Activated naive CD8-positive, alpha-beta T cell treated with anti-CD3 and anti-CD28 coated beads, Interleukin-2, amount 10 ng/mL, durations not matched to agents 7 days and 5 days (primary cell): ENCODE measurements at places on chromosomes 1 and 21. TPM values are rescaled to one million over a fixed set of nuclear protein-coding genes. Genes with fewer than 3 reads are reported as not detected.

Gene HPDL
- total RNA-seq = 8.4 TPM

GRCh38 chr1:199512037-199512710, 515.3 kb upstream of the NR5A2 start:
- H3K27ac ChIP-seq = no peak overlapping the region
- H3K27me3 ChIP-seq = peaks cover 7% of the 10 kb centered on the region
- no peaks in the 10 kb centered on the region for H3K36me3 ChIP-seq
- H3K4me1 ChIP-seq = peaks cover 2% of the 10 kb centered on the region

DNA sequence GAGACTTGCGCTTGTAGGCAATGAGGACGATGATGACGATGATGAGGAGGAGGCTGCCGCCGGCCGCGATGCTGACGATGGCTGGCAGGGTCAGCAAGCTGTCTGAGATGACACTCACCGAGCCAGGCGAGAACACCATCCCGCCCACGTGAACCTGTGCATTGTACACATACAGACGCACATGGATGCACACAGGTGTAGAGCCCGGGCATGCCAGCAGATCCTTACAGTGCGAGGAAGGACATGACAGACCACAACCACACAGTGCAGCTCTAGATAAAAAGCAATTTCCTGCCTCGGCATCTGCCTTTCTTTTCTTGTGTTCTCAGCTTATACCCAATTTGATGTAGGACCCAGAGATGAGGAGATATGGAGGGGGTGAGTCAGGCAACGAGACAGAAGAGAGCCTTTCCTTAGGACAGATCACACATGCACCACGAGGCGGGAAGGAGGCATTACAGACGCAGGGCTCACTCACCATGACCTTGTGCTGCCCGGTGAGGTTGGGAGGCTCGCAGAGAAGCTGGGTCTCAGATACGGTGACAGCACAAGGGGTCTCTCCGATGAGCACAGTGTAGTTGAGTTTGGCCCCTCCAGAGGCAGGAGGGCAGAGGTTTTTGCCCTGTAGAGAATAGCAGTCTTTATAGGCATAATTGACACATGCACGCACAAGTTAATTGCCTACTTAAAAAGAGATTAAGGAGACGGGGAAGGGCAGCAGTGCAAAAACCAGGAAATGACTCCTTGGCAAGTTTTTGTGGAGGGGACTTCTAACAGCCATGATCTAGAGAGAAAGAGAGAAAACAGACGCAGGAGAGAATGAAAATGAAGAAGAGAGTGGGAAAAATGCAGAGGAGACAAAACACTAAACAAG, 133.9 kb upstream of the CD34 start:
- peaks cover 4% of the 10 kb centered on the region for H3K27me3 ChIP-seq
- peaks cover 21% of the 10 kb centered on the region for H3K4me1 ChIP-seq
- peak overlapping the region; percentile 37 for H3K4me3 ChIP-seq

Gene GJB3
- not detected for total RNA-seq

Gene SLAMF1
- total RNA-seq = 41.3 TPM

Gene RGS8
- total RNA-seq = not detected

Gene SPATA45
- not detected for total RNA-seq

Gene GJB5
- total RNA-seq = not detected

- H3K4me3 ChIP-seq = no peak overlapping the region
- no peaks in the 10 kb centered on the region for H3K27me3 ChIP-seq
- H3K27ac ChIP-seq = no peak overlapping the region
- peaks cover 10% of the 10 kb centered on the region for H3K4me1 ChIP-seq
These were observed 8.7 kb downstream of the PTCH2 start for GRCh38 chr1:44834328-44834727.

- H3K4me3 ChIP-seq = no peak overlapping the region
- peaks cover 10% of the 10 kb centered on the region for H3K27me3 ChIP-seq
- H3K27ac ChIP-seq = no peak overlapping the region
- no peaks in the 10 kb centered on the region for H3K36me3 ChIP-seq
- DNase-seq = no peak
These were observed 153.5 kb downstream of the TGFBR3 start for GRCh38 chr1:91732291-91733107.

GRCh38 chr1:114156538-114157274, 3.0 kb upstream of the SYT6 start:
- peaks cover 5% of the 10 kb centered on the region for H3K4me1 ChIP-seq
- DNase-seq = no peak
- H3K36me3 ChIP-seq = no peaks in the 10 kb centered on the region
- no peak overlapping the region for H3K4me3 ChIP-seq
- no peak overlapping the region for H3K27ac ChIP-seq
- peaks cover 56% of the 10 kb centered on the region for H3K27me3 ChIP-seq

DNA sequence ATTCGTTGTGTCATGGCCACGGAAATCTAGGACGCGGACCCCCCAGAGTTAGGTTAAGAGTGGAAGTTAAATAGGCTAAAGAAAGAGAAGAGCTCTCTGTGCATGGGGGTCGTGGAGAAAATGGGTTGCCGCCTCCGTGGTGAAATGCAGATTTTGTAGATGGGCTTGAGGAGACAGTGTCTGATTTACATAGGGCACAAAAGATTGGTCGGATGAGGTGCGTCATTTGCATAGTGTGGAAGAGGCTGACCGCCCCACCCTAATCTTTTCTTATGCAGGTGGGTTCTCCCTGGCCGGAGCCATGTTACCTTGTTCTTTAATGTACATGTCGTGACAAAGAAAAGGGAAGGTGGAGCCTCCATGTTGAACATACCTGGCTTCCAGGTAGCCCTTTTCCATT, 14.3 kb upstream of the SLC5A9 start:
- H3K4me1 ChIP-seq = no peaks in the 10 kb centered on the region
- DNase-seq = no peak
- H3K27ac ChIP-seq = no peak overlapping the region
- H3K27me3 ChIP-seq = peaks cover 2% of the 10 kb centered on the region

Gene DNAJC6
- 3.3 TPM for total RNA-seq

DNA sequence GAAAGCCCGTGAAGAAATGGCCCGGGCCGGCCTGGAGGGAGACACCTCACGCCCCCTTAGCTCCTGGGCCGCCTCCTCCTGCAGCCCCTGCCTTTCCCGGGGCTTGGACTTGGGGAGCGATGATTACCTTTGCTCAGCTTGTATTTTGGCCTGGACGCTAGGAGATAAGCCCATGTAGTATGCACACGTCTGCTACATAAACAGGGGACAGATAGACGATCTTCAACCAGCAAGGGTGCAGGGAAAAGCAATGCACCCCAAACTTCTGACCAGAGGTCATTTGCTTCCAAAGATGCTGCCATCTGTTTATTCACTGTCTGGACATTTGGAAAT, 936 bp downstream of the TP73 start:
- H3K4me1 ChIP-seq = peaks cover 8% of the 10 kb centered on the region
- no peak for DNase-seq
- peaks cover 53% of the 10 kb centered on the region for H3K27me3 ChIP-seq
- no peaks in the 10 kb centered on the region for H3K36me3 ChIP-seq
- H3K27ac ChIP-seq = no peak overlapping the region

DNA sequence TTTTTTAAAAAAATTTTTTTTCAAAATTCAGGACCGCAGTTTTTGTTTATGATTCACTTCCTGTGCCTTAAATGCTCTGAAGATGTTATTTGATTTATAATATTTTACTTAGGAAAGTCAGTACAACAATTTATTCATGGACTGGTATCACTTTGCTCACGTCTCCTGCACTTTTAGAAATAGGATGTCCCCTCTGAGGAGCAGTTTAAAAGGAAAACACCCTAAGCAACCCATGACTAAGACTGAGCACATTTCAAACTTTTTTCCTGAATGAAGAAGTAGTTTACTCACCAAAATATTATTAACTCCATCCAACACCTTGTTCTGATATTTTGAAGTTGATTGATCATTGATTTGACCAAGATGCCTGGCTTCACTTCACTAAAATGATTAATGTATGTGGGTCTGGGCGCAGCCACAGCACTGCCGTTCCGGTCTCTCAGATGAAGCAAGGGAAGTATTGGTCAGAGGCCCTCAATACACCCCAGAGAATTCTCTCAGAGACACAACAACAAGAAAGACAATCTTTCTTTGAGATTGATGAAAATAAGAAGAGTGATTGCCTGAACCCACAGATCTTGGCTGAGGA, 223.9 kb downstream of the TGFB2 start:
- no peaks in the 10 kb centered on the region for H3K36me3 ChIP-seq
- H3K4me1 ChIP-seq = no peaks in the 10 kb centered on the region
- no peak for DNase-seq
- H3K27ac ChIP-seq = no peak overlapping the region
- no peaks in the 10 kb centered on the region for H3K27me3 ChIP-seq

DNA sequence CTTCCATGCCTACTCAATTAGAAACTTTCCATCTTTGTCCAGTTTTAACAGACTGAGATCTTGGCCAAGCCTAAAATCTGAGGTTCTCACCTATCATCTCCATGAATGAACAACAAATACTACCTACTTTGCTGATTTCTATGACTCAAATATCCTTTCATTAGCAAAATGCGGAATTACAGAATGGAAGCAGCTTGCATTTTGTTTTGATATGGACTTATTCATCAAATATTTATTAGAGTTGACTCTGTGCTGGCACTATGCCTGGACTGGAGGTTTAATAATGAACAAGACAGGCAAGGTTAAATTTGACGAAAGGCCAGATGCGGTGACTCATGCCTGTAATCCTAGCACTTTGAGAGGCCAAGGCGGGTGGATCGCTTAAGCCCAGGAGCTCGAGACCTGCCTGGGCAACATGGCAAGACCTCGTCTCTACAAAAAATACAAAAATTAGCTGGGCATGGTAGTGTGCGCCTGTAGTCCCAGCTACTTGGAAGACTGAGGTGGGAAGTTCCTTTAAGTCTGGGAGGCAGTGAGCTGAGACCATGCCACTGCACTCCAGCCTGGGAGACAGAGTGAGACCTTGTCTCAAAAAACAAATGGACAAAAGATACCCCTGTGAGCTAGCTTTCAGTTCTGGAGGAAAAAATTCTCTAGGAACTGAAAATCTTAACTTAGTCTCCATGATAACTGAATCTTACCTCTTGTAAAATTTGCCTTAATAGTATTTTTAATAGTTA, 29.4 kb upstream of the SOD1 start:
- no peak for DNase-seq
- H3K36me3 ChIP-seq = peaks cover 1% of the 10 kb centered on the region
- no peak overlapping the region for H3K4me3 ChIP-seq
- no peaks in the 10 kb centered on the region for H3K4me1 ChIP-seq
- peaks cover 4% of the 10 kb centered on the region for H3K27me3 ChIP-seq

GRCh38 chr1:156151093-156151688, 2.2 kb upstream of the SEMA4A start:
- H3K4me3 ChIP-seq = no peak overlapping the region
- H3K27ac ChIP-seq = no peak overlapping the region
- no peaks in the 10 kb centered on the region for H3K27me3 ChIP-seq
- H3K4me1 ChIP-seq = peaks cover 62% of the 10 kb centered on the region
- no peak for DNase-seq

DNA sequence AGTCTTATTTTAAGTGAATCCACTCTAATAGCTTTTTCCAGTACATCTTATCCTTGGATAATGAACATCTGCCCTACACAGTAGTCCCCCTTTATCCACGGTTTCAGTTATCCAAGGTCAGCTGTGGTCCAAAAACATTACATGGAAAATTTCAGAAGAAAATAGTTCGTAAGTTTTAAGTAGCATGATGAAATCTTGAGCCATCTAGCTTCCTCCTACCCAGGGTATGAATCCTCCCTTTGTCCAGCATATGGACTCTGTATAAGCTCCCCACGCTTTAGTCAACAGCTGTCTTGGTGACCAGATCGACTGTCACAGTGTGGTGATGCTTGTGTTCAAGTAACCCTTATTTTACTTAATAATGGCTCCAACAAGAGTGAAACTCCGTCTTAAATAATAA, 2.6 kb downstream of the GLRX2 start:
- H3K4me3 ChIP-seq = no peak overlapping the region
- H3K27ac ChIP-seq = no peak overlapping the region
- H3K4me1 ChIP-seq = peaks cover 13% of the 10 kb centered on the region
- H3K36me3 ChIP-seq = peaks cover 10% of the 10 kb centered on the region

DNA sequence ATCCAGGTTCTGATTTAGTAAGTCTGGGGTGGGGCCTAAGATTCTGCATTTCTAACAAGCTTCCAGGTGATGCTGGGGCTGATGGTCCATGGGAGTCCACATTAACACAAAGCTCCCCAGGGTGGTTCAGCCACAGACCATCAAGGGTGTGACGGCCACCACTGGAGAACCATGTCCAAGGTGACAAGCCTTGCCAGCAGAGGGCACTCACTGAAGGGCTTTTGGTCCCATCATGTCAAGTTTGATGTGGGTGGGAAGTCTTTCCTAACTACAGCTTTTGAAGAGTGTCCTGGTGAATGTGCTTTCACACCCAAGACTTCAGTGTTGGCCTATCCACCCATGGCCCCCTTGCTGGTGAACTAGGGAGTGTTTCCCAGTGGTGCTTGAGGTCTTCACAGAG, 67.1 kb downstream of the UBE2T start:
- peak; percentile 49 for DNase-seq
- peaks cover 24% of the 10 kb centered on the region for H3K27me3 ChIP-seq
- H3K4me1 ChIP-seq = peaks cover 4% of the 10 kb centered on the region
- no peaks in the 10 kb centered on the region for H3K36me3 ChIP-seq
- H3K27ac ChIP-seq = no peak overlapping the region

- H3K27ac ChIP-seq = no peak overlapping the region
- H3K4me1 ChIP-seq = peaks cover 1% of the 10 kb centered on the region
- peaks cover 9% of the 10 kb centered on the region for H3K27me3 ChIP-seq
- no peak for DNase-seq
These were observed 58.2 kb upstream of the ADAR start for GRCh38 chr1:154666051-154666790.

DNA sequence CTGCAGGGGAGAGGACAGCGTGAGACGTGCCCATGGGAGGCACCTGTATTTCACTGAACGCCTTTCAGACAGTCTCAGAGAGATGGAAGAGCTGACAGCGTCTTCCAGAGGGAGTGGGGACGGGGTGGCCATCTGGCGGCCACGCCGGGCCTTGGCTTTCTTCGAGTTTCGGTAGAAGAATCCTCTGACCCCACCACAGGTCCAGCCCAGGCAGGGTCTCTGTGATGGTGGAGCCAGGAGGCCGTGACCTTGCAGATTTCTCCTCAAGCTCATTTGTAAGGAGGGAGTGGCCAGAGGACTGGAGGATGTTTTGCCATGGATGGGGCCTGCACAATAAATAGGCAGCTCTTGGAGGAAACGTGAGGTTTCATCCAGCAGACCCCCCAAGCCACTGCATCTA, 47.6 kb upstream of the ADARB1 start:
- H3K27me3 ChIP-seq = peaks cover 9% of the 10 kb centered on the region
- H3K4me3 ChIP-seq = no peak overlapping the region
- H3K36me3 ChIP-seq = peaks cover 7% of the 10 kb centered on the region
- peak overlapping the region; percentile 13 for H3K27ac ChIP-seq

Gene CELA3B
- not detected for total RNA-seq

GRCh38 chr1:230303069-230303468, 123.1 kb downstream of the PGBD5 start:
- no peak overlapping the region for H3K4me3 ChIP-seq
- peaks cover 8% of the 10 kb centered on the region for H3K4me1 ChIP-seq
- no peak for DNase-seq

GRCh38 chr1:210618369-210618768, 289.7 kb downstream of the HHAT start:
- H3K4me3 ChIP-seq = no peak overlapping the region
- no peak for DNase-seq
- peaks cover 1% of the 10 kb centered on the region for H3K27me3 ChIP-seq
- H3K36me3 ChIP-seq = no peaks in the 10 kb centered on the region

- peak overlapping the region; percentile 93 for H3K27ac ChIP-seq
- H3K4me3 ChIP-seq = no peak overlapping the region
- peaks cover 3% of the 10 kb centered on the region for H3K36me3 ChIP-seq
- no peak for DNase-seq
These were observed 15.5 kb upstream of the RNF19B start for GRCh38 chr1:32980080-32980479.

- H3K27me3 ChIP-seq = no peaks in the 10 kb centered on the region
- peaks cover 6% of the 10 kb centered on the region for H3K4me1 ChIP-seq
- H3K36me3 ChIP-seq = peaks cover 24% of the 10 kb centered on the region
- no peak for DNase-seq
- no peak overlapping the region for H3K4me3 ChIP-seq
These were observed 96.2 kb downstream of the ZMYM4 start for GRCh38 chr1:35364741-35365140.
